Stimulated activated CD4-positive, alpha-beta T cell treated with anti-CD3 and anti-CD28 coated beads, Interleukin-1b, Interleukin-23, amount 100 ng/mL, for 1 hour (primary cell): ENCODE measurements at places on chromosomes 16 and 17.

DNA sequence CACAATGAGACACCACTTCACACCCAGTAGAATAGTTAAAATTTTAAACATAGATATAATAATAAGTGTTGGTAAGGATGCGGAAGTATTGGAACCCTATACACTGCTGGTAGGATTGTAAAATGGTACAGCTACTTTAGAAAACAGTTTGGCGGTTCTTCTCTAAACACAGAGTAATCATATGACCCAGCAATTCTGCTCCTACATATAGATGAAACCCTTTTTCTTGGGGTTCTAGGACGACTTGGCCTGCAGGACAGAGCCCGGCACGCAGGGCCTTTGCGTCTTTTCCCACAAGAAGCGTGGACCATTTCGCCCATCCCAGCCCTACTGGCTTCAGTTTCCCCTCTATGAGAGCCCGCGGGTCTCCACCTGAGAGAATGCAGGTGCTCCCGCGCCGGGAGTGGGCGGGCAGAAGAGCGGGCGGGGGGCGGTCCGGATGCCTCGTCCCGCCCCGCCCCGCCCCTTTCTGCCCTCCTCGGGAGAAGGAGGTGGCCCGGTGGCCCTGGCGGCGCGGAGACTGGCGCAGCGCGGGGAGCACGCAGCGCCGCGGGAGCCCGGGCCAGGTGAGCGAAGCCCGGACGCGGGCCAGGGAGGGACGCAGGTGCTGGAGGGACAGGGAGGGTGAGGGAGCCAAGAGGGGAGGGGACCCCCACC, at the start of gene SDR42E2:
Gene SDR42E2, plus strand, starts transcription at position 508 of the 657 bp plus-strand sequence. CDS start 3,077 bp downstream, outside the sequence.
- peak; percentile 0 for DNase-seq

- DNase-seq, result no peak
These were observed 80.5 kb downstream of the SMG6 start for GRCh38 chr17:2222901-2223616.

DNA sequence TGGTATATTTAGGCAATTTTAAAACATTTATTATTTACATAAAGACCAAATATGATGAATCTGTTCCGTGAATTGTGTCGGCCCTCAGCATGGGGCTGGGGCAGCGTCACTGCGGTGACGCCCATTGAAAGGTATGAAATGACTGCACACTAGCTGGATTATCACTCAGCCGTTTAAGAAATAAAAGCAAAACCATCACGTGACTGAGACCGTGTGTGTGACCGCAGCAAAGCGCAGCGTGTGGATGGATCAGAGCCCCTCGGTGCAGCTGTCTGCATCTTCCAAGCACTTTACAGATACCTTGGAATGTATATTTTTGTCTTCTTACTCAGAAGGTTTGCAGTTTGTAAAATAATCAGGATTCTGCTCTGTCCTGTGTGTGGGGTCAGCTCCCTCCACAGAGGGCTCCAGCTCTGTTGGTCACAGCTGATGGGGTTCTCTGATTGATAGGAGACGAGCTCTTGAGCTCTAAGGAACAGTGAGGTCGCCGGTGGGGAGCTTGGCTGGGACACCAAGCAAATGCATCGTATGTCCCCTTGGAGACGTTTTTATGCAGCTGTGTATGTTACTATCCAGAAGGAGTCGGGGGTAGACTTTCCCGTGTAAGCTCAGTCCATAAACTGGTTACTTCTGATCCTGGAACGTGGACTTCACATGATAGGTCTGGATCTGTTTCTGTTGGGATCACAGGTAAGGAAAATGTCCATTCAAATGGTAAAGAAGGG, 45.1 kb downstream of the WDR45B start:
- no peak for DNase-seq

- no peak for DNase-seq
These were observed 831 bp upstream of the RCVRN start for GRCh38 chr17:9905902-9906301.

DNA sequence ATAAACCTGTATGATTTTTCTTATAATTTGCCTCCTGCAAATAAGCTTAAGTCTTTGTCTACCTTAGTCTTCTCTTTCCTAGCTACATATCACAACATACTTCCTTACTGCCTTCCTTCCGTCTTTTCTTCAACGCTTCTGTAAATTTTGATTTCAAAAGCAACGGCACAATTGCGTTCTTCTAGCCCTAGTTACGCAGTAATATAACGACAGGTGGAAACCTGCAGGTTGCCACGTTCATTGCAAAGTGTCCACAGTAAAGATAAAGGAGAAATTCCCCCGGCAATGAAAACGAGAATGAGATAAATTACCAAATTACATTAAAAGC, 546 bp upstream of the PSMD7 start:
- no peak for DNase-seq

- no peak for DNase-seq
These were observed 5.6 kb upstream of the THUMPD1 start for GRCh38 chr16:20747030-20747816.

DNA sequence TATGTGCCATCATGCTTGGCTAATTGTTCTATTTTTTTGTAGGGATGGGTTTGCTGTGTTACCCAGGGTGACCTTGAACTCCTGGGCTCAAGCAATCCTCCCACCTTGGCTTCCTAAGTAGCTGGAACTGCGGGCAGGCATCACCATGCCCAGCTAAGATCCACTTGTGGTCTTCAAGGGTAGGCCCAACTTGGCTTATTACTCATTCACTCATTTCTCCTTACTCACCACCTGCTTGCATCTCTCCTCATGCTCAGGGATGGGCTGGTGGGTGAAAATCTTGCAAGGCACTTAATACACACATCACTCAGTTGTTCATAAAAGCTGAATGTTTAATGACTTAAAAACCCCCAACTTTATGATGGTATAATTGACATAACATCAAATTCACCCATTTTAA, 207.8 kb downstream of the SHISA9 start:
- no peak for DNase-seq

DNA sequence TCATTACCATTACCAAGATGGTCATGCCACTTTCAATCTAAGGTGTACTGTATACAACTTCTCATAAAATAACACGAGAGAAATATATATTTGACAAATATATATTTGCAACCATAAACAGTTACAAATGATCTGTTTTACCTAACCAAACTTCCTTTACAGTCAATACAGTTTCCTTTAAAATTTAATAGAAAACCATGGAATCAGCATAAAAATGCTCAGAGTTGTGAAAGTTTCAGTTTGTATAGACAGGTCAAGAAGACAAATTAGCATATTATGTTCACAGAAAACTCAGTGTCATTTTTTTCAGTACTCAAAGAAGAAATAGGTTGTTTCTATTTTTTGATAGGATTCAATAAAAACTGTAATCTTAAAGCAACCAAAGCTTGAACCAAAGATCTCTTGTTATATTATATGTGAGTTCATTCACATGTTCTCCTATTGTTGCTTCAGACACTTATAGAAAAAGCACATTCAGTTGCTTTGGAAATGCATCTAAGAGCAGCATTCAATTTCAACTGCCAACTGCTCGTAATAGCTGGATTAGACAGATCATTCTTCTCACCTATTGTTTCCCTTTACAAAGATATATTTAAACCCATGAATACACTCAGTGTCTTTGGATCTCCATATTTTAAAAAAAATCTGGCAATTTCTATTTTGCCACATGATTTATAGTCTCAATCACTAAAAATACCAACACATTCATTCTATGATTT, 15.1 kb downstream of the SSH2 start:
- no peak for DNase-seq

DNA sequence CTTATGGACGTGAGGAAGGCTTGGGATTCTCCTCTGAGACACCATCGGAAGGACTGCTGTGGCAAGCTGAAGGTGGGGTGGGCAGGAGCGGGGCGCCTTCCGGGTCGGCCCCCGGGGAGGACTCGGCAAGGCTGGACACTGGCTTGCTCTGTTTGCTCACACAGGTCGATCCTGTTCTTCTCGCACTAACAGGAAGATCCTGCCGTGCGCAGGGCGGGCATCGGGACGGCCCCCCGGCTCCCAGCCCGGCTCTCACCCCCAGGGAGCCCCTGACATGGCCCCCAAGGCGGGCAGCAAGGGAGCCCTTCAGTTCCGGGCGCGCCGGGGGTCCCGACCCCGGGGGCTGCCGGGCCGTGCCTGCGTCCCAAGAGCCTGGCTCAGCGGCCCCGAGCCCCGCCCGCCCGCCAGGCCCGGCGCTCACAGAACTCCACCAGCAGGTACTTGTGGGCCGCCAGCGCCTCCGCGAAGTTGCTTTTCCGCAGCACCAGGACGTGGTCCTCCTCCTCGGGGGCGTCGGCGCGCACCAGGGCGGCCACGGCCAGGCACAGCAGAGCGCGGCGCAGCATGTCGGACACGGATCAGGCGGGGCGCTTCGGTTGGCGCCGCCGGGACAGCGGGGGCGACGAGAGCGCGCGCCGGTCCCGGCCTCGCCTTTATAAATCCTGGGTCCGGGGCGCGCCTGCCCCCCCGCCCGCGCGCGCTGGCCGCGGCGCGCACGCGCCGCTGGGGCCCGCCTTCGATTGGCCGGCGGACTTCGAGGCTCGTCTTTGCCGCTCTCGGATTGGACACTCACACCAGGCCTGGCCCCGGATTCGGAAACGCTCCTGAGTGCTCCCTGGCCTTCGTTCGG, at the start of gene P4HB:
Gene P4HB, minus strand, starts transcription at position 630 of the 850 bp plus-strand sequence. Its CDS starts 64 bp downstream, at position 566.
- DNase-seq, result no peak

DNA sequence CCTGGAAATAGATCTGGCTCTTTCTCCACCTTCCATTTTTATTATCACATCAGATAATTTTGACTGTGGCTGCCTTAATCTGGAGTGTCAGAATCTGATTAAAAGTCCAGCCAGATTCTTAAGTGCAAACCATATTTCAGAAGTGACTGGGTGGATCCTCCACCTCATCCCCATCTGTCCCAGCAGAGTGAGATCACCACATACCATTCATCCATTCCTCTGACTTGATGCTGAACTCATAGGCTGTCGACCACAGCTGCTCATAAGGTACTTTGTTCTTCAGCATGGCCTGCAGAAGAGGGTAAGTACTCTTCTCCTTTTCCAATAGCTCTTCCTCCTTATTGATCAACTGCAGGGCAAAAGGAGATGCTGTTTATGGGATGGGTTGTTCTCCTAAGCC, 53.5 kb downstream of the DNAH3 start:
- DNase-seq, result no peak

- no peak for DNase-seq
These were observed 4.0 kb downstream of the CTC1 start for GRCh38 chr17:8243827-8244226.

- DNase-seq, result no peak
These were observed 110.0 kb downstream of the N4BP1 start for GRCh38 chr16:48499923-48500381.

DNA sequence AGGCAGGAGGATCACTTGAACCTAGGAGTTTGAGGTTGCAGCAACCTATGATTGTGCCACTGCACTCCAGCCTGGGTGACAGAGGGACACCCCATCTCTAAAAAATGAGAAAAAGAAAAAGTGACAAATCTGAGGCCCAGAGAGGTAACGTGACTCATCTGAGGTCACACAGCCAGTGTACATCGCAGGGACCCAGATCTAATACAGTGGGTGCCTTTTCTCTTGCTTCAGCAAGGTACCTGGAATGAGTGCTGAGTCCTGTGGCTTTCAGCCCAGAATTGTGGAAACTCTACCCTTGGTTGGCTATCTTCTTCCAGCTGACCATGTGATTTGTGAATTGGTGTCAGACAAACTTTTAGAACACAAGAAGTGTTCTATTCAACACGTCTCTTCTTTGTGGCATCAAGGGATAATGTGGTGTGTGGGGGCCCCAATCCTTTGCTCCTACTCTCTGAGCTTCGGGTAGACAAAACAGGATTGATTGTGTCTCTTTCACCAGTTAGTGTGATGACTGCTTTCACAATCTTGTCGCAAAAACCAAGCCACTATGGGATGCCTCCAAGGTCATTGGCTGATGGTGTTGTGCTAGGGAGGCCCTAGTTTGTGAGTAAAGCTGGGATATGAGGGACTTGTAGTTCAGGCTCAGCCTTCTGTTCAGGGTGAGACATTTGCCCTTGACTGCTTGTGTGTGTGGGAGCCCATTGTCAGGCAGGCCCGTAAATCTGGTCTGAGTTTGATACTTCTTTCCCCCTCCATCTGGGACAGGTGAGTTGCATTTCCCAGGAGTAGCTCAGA, 71.0 kb downstream of the MSI2 start:
- no peak for DNase-seq

DNA sequence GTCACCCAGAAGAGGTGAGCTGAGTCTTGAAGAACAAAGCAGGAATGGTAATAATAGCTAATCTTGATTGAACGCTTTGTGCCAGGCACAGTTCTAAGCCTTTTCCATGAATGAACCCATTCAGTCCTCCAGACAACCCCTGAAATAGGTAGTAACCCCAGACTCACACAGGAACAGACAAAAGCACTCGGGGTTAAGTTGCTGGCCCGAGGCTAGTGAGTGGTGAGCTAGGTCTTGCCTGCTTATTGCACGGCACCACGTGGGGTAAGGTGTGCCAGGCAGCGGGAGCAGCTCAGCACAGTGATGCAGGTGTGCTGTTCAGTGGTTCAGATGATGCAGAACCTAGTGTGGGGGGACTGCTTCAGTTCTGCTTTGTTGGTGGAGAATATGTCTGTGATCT, 181.6 kb downstream of the RAB11FIP4 start:
- no peak for DNase-seq

DNA sequence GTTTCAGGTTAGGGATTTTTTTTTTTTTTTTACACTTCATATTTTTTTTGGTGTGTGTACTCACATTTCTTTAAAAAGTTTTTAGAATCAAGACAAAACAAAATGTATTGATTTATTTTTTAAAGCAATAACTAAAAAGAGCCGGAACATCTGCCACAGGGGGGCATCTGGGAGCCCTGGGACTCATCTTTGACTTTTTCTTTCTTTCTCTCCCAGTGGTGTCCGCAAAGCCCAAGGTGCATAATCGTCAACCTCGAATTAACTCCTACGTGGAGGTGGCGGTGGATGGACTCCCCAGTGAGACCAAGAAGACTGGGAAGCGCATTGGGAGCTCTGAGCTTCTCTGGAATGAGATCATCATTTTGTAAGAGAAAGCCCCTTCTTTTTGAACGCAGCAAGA, 36.3 kb downstream of the WWP2 start:
- DNase-seq, result no peak

GRCh38 chr17:50908860-50909764, 43.0 kb upstream of the TOB1 start:
- DNase-seq, result no peak
